ENCODE measurements at places on chromosomes 4 and X.

GRCh38 chrX:119552508-119552907 lies 12.7 kb downstream of the STEEP1 start:
- H3K27ac ChIP-seq: no peak overlapping the region
- no peak for DNase-seq
- no peaks in the 10 kb centered on the region for H3K36me3 ChIP-seq
- no peak overlapping the region for H3K4me3 ChIP-seq
- H3K4me1 ChIP-seq: no peaks in the 10 kb centered on the region
- H3K27me3 ChIP-seq: no peaks in the 10 kb centered on the region

DNA sequence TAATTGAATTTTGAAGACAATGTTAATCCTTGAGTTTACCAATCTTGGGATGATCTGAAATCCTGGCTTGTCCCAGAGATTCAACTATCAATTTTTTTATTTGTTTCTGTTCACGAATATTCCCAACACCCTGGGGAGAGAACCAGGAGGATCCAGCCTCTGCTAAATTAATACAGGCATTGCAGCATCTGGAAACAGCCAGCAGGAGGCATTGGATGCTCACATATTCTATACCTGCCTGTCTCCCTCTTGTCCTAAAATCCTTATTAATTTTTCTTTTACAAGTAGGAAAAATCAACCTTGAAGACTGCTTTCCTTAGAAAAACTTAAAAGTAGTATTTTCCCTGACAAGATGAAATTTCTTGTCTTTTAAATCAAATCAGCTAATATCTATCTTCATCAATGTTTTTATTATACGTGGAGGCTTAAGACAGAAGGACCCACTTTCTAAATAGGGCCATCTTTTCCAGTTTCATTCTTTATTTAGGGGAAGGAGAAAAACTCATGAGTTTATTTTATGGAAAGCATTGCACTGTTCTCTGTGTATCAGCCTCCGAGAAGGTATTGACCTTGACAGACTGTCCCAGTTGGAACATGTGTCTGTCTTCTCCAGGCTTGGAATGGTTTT lies 102.4 kb downstream of the CLNK start:
- H3K4me1 ChIP-seq: peaks cover 18% of the 10 kb centered on the region
- DNase-seq: peak; percentile 31
- H3K4me3 ChIP-seq: no peak overlapping the region
- no peaks in the 10 kb centered on the region for H3K36me3 ChIP-seq
- no peak overlapping the region for H3K27ac ChIP-seq
- no peaks in the 10 kb centered on the region for H3K27me3 ChIP-seq

- H3K27ac ChIP-seq: no peak overlapping the region
- H3K36me3 ChIP-seq: peaks cover 39% of the 10 kb centered on the region
- no peak overlapping the region for H3K4me3 ChIP-seq
- no peak for DNase-seq
Observed at GRCh38 chr4:150852216-150852615, 162.9 kb downstream of the LRBA start.

GRCh38 chr4:86948276-86948675 lies 13.5 kb downstream of the AFF1 start:
- no peaks in the 10 kb centered on the region for H3K27me3 ChIP-seq
- H3K4me3 ChIP-seq: no peak overlapping the region
- peaks cover 33% of the 10 kb centered on the region for H3K4me1 ChIP-seq
- no peaks in the 10 kb centered on the region for H3K36me3 ChIP-seq
- DNase-seq: no peak

All from tibial nerve (tissue), 4 donors.